ENCODE measurements at places on chromosomes 4 and X. TPM values are rescaled to one million over a fixed set of nuclear protein-coding genes. Genes with fewer than 3 reads are reported as not detected.

CHRDL1 gene
- total RNA-seq, result 9.0 TPM

CFAP47 gene
- 0.07 TPM for total RNA-seq

TCEAL5 gene
- total RNA-seq, result 0.28 TPM

ARX gene
- total RNA-seq, result not detected

AADAT gene
- total RNA-seq, result 1.8 TPM

SMIM10 gene
- 5.2 TPM for total RNA-seq

SPANXC gene
- total RNA-seq, result not detected

CACNA1F gene
- 0.05 TPM for total RNA-seq

Data from heart right ventricle (tissue), 16 donors.